Large intestine (tissue), 12 donors: ENCODE measurements at places on chromosomes 4 and X. TPM values are rescaled to one million over a fixed set of nuclear protein-coding genes. Genes with fewer than 3 reads are reported as not detected.

Gene INPP4B
- polyA plus RNA-seq = 6.6 TPM

Gene GAGE12F
- polyA plus RNA-seq = not detected

Gene PCDH7
- polyA plus RNA-seq = 9.3 TPM

Gene CT45A2
- not detected for polyA plus RNA-seq

Gene TDO2
- polyA plus RNA-seq = 7.5 TPM

Gene GPR82
- 1.4 TPM for polyA plus RNA-seq

Gene VCX2
- polyA plus RNA-seq = not detected

Gene UGT2A2
- not detected for polyA plus RNA-seq

Gene GIMD1
- 0.06 TPM for polyA plus RNA-seq

Gene TLR1
- 4.3 TPM for polyA plus RNA-seq

Gene MXRA5
- polyA plus RNA-seq = 10.8 TPM

Gene XG
- 0.06 TPM for polyA plus RNA-seq

Gene TCEAL9
- polyA plus RNA-seq = 135 TPM

Gene ITGB1BP2
- 3.3 TPM for polyA plus RNA-seq

Gene SCML2
- polyA plus RNA-seq = 6.1 TPM

Gene TBX22
- 0.03 TPM for polyA plus RNA-seq

Gene MAGEE2
- 0.37 TPM for polyA plus RNA-seq

Gene ATOH1
- polyA plus RNA-seq = 34.2 TPM

Gene MPP1
- polyA plus RNA-seq = 86.4 TPM

Gene LRCH2
- polyA plus RNA-seq = 3.9 TPM

Gene GAGE12C
- polyA plus RNA-seq = not detected

Gene DMRTC1B
- 1.5 TPM for polyA plus RNA-seq
